ENCODE measurements at places on chromosomes 6 and 20.

DNA sequence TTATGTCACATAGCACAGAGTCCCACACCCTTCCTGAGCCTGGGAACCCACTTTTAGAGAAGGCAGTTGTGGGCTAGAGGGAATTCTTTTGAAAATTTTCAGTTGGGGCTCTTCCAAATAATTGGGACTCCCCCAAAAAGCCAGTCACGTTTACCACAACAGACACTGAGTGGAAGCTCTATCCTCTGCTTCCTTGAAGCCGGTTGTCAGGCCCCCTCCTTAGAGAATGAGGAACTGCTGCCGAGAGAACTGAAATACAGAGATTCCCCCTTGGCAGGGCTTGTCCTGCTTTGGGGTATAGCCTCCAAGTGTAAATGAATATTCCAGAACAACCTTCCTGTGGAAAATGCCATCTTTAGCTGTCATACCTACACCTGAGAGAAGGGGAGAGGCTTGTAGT, 2.7 kb upstream of the JAG1 start:
- no peak for DNase-seq

DNA sequence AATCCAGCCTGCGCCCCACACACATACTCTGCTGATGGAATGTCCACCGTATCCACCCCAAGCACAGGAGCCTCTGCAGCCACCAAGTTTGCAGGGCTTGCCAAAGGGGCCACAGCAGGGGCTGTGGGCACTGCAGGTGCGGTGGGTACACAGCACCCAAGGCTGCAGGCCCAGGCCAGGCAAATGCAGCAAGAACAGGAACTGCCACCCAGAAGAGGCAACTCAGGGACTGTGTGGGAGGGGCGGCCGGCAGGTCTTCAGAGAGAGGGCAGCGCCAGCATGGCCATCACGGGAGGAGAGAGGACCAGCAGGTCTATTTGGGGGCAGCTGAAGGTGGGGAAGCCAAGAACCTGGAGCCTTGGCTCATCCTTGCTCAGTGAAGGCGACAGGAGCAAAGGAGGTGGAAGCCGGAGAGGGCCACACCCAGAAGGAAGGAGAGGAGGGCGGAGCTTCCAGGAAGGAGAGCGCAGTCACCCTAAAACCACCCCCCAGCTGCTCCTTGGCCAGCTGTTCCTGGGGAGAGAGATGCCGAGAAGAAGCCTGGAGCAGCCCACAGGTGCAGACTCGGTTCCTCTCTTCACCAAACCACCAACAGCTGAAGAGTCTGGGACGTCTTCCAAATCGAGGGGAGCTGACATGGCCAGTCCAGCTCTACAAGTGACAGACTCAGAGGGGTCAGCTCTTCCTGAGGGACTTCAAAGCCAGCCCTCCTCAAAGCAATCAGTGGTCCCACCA, 265.1 kb upstream of the CDYL start:
- DNase-seq = no peak

DNA sequence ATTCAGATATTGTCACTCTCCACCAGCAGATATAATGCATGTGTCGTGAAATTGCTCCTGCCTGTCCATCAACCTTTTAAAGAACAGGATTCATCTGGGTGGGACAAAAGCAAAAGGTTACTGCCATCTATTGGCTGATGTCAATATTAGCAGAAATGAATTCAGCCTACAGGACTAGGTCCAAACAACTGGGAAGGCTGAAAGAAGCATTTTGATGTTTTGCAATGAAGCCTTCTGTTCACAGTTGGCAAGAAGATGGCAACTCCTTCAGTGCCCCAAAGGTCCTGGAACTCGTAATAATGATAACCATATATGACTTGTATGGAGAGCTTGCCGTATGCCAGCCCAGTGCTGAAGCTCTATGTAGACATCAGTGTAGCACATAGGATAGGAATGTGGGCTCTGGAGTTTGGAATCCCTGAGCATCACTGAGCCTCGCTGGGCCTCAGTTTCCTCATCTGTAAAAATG, 7.5 kb downstream of the BCAS1 start:
- DNase-seq = no peak

DNA sequence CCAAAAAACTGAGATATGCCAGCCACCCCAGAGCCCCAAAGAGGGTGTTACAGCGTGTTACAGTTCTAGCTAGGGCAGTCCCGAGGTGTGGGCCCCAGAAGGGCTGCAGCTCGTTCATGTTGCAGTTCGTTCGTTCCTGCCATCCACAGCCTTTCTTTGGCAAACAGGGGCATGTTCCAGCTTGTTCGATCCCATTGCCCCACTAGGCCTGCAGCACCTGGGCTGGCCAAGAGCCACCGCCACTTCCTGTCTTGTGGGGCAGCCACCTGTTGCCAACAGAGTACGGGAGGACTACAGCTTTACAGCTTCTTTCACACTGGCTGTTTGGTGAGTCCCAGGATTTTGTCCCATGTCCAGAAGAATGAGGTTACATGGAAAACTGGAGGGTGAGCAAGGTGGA, 198.1 kb downstream of the MMUT start:
- no peak for DNase-seq

DNA sequence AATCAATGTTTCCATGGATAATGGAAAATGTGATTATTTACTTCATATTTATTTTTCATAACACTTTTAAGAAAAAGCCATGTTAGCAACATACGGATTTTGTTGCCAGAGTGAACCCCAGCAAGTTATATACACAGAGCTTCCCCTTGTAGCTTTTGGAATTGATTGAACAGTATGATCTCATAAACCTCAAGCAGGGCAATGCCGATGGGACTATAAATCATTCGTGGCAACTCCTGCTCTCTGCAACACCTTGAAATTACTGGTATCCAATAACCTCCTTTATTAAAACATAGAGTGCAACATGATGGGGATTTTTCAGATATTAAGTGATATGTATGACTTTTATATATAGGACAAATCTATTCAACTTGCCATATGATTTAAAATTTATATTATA, 428.5 kb downstream of the KHDRBS2 start:
- no peak for DNase-seq

DNA sequence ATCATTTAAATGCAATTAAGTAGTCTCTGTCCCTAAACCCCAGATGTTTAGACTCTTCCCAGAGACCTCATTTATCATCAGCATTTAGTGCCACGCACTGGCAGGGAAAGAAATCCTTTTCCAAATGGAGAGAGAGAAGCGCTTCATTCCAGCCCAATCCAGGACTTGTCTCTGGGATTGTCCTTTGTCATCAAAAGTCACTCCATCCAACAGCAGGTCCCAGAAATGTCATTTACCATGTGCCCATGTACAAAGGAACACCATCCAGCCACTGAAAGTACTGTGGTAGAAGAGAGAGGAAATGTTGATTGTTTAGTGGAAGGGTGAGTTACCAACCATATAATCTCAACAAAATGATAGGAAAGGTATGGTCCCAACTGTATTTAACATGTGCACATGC, 66.9 kb upstream of the SMIM28 start:
- no peak for DNase-seq

DNA sequence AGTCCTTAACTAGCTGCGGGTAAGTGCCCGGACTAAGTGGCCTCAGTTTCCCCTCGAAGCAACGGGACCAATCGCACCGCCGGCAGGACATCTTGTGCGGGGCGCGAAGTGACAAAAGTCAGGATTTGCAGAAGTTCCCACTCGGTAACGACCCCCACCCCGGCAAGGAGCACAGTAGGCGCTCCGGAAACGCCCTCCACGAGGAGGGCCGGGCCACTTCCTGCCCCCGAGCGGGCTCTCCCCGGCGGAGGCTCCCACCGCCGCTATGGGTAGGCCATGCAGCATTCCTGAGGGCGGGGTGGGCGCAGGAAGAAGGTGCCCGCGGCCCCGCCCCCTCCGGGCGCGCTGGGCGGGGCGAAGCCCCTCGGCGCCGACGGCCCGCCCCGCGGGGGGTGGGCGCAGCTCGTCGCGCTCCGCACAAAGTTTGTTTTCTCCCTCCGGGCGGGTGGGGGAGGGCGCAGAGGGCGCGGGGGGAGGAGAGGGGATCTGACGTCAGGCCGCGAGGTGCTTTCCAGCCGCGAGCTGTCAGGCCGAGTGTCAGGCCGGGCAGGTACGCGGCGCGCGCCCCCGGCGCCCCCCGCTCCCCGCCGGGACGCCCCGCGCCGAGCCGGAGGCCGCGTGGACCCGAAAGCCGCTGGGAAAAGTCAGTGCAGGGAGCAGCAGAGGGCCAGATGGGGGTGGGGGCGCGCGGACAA, at the start of gene TGIF2:
Gene TGIF2, plus strand, starts transcription at position 495 of the 695 bp plus-strand sequence. CDS start 5,178 bp downstream, outside the sequence.
- DNase-seq = peak; percentile 80

DNA sequence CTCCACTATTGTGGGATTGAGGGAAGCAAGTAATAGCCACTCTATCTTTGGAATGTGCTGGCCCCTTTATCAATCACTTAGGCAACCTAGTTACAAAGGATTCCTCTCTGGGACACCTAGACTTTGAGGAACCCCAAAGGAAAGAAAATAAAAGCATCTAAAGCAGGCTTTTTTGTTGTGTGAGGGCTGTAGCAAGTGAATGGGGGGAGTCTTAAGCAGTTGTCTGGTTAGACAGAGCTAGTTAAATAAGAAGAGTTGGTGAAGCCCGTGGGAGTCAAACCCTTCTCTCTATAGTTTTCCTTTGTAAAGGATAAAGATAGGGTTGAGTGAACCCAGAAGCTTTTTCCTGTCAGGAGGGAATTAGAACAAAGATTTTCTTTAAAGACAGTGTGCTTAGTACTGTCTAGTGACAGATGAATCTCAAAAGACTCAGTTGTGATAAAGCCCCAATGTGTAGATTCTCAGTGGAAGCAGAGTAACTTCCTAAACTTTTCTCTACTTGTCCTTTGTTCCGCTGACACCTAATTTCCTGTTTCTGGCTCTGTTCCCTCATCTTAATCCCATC, 63.3 kb downstream of the HDGFL1 start:
- DNase-seq = no peak

DNA sequence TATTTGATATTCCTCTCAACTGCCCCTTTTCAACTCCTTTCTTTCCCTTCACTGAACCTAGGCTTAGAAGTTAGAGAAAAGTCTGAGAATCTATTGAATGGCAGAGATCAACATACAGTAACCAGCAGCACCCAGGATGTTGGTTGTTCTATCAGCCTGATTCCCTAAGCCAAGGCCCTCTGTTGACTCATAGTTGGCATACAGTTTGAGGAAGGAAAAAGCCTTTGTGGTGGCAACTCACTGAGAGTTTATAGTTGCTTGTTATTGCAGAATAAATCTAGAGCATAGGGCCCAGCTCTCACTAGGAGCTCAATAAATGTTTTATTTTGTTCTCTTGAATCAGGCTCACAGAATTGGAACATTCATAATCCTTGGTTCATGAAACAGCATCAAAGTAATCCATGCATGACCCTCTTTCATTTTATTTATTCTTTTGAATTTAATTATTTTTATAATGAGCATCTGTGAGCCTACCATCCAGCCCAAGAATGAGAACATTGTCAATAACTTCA, 119.1 kb upstream of the ADGRF1 start:
- DNase-seq = no peak

DNA sequence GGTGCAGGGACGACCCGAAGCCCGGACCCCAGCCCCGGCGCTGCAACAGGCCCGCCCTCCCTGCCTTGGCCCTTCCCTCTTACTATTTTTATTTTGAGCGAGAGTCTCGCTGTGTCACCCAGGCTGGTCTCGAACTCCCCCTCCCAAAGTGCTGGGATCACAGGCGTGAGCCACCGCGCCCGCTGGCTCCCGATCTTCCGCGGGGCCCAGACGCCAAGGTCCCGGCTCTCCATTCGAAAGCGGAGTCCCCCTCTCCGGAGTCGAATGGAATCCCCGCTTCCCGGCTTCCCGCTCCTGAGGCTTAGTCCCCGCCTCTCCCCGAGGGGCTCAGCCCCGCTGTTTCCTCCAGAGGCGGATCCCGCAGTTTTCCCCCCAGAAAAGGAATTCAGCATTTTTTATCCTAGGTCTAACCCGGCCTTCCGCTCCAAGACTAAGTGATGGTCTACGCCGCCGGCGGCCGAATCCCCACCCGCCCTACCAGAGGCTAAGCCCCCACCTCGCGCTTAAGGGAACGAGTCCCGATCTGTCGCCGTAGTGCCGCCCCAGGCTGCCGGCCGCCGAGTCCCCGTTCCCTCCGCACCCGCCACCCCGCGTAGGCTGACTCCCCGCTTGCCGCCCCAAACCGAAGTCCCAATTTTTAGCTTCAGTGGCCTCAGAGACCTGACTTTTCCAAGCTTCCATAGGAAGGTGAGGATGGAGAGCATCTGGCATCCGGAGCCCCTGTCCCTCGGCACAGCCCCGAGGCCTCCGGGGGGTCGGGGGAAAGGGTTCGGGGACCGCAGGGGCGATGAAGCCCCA, 11.5 kb upstream of the TMC2 start:
- DNase-seq = peak; percentile 58

DNA sequence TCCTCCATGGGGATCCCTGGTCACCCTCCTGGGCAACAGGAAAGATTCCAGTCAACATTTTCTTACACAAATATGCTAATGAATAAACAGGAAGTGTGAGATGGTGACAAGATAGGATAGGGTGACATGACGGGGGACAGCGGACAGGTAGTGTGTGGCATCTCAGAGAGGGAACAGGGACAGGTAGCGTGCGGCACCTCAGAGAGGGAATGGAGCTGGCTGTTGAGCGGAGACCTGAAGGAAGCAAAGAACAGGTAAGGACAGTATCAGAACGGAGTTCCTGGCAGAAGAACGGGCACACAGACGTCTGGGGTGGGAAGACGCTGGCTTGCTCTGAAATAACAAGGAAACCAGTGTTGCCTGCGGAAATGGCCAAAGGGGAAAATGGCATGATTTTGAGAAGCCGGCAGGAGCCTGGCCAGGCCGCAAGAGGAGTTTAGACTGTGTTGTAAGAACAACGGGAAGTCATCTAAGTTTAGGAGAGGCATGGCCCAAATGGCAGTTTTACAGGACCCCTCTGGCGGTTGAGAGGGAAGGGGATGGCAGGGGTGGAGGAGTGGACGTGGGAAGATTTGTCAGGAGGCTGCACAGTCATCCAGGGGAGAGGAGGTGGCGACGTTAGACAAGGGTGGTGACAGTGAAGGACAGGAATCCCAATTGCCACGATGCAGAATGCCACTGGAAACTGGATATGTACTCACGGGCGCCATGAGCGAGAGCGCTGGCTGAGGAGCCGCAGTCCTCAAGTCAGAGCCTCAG, 111.6 kb downstream of the JPH2 start:
- DNase-seq = no peak

DNA sequence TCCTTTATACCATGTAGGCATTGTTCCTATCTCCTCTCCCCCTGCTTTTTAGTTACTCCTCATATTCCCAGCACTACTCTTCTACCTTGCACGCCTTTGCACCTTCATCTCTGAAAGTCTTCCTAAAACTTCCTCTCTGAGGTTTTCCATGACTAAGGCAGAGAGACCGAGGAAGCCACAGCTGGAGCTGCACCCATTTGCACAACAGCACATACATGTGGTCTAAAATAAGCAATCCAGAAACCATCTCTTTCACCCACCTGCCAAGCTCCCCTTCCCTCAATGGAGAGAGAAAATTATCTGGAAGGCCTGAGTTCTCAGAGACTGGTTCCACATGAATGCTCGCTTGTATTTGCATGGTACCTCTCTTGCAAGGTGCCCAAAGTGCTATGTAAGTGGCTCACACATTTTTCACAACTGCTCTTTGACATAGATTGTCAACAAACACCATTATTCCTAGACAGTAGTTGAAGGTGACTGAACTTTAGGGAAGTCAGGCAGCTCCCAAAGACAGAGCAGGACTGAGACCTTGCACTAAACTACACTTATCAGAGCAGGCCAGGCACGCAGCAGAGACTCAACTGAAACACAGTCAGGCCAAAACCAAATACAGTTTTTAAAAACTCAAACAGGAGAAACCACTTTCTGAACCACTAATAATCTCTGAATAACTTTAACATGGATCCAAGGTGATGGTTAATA, 313.2 kb downstream of the TFAP2A start:
- DNase-seq = no peak

- no peak for DNase-seq
Measured at GRCh38 chr6:125219361-125219895, 65.9 kb downstream of the TPD52L1 start.

- no peak for DNase-seq
Measured at GRCh38 chr6:15911753-15912504, 217.0 kb upstream of the MYLIP start.

- no peak for DNase-seq
Measured at GRCh38 chr6:65671922-65672321, 35.1 kb downstream of the EYS start.
